ENCODE measurements at places on chromosomes 2 and 18.

- DNase-seq, result no peak
These were observed 31.2 kb upstream of the ROCK2 start for GRCh38 chr2:11375689-11376027.

GRCh38 chr18:45282101-45282812 lies 333.0 kb upstream of the SLC14A2 start:
- no peak for DNase-seq

GRCh38 chr2:26562811-26563645 lies 78.1 kb downstream of the CIB4 start:
- peak; percentile 39 for DNase-seq

GRCh38 chr2:60504049-60504448 lies 49.4 kb downstream of the BCL11A start:
- no peak for DNase-seq

DNA sequence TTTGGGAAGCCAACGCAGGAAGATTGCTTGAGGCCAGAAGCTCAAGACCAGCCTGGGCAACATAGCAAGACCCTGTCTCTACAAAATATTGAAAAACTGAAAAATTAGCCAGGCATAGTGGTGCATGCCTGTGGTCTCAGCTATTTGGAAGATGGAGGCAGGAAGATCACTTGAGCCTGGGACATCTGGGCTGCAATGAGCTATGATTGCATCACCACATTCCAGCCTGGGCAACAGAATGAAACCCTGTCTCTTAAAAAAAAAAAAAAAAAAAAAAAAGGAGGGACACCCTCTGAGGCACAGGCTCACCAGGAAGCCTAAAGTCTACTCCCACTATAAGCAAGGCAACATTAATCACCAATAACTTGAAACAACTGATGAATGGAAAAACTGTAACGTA lies 151.1 kb downstream of the CCDC148 start:
- no peak for DNase-seq

DNA sequence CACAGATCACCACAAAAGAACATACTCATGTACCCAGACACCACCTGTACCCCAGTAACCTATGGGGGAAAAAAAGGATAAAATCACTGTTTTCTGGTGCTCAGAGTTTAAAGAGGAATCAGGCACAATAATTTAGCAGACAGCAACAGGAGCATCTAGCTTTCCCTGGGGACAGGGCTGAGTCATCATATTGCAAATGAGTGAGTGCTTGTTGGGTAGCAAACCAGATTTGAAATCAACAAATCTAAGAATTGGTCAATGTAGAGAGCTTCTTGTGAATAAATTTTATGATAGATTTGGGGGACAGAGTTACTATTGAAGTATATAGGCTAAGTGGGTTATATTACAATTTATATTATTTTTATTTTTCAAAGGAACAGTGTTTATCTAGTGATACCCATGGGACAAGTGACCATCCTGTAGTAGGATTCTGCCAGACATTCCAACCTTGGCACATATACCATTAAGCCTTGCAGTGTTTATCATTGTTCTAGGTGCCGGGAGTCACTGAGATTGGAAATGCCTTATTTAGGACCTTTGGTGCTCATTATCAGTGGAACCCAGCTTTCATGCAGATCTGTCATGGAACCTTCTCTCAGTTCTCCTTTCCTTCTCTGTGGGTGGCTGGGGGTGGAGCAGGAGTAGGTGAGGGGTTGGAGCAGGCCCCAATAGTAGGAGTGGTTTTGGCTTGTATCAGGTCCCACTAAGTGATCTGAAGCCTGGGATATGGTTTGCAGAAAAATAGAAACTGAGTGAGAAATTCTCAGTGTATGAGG lies 117.2 kb downstream of the CERS6 start:
- no peak for DNase-seq

DNA sequence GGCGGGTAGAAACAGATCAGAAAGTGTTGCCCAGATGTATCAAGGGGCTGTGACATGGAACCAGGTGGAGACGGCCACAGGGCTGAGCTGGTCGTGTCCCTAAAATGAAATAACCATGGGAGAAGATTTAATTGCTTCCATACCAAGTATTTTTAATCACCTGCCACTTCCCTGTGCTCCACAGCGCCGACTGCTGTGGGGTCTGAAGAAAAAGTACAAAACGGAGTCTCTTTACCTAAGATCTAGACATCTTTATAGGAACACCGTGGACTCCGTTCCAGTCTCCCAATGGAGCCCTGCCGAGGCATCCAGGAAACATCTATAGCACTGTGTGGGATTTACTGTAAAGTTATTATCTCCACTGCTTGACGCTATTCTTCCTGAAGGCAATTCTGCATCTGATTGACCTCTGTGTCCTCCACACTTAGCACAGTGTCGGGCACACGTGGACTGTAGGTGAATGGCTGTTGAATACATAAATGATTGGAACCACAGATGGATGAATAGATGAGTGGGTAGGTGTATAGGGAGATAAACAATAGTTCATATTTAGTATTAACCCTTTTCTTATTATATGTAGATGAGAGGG lies 21.6 kb upstream of the GYPC start:
- no peak for DNase-seq

GRCh38 chr18:13420969-13421686 lies 202.6 kb downstream of the LDLRAD4 start:
- DNase-seq, result no peak

DNA sequence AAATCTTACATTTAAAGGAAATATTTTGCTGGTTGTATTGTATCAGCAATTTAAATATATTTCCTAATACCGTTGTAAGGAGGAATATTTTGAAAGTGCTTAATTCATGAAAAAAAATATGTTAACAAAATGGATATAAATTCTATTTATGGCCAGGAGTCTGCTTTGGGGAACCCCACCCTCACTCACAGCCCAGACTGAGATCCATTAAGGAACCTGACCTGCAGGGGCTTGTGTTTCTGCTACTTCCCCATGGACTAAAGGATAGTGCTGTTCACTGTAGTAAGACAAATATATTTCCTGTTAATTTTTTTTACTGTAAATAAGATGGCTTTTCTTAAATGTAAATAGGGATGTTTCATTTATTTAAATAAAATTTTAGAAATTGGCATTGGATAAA lies 221.9 kb upstream of the COL3A1 start:
- no peak for DNase-seq

GRCh38 chr2:46236006-46236875 lies 61.0 kb upstream of the EPAS1 start:
- no peak for DNase-seq

DNA sequence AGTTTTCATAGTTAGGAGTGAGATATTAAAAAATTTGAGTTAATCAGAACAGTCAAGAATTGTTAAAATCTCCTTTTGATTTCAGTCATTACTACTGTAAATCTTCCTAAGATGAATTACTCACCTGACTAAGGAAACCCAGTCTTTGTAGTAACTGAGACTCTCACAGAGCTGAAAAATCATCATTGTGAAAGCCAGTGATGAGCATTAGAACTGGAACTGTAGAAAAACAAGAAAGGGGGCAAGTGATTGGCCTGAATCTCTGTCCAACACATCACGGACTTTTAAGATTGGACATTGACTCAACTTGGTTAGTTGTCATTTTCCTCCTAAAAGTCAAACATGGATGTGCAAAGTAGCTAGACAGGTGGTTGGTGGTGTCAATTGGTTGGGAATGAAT lies 21.9 kb downstream of the SETBP1 start:
- DNase-seq, result no peak

- no peak for DNase-seq
These were observed 396.9 kb downstream of the DLGAP1 start for GRCh38 chr18:4058179-4058578.

GRCh38 chr2:119680457-119681202 lies 1.6 kb downstream of the TMEM177 start:
- no peak for DNase-seq

GRCh38 chr2:2191110-2191707 lies 139.9 kb downstream of the MYT1L start:
- no peak for DNase-seq

GRCh38 chr18:32929213-32929612 lies 156.4 kb upstream of the KLHL14 start:
- DNase-seq, result no peak

DNA sequence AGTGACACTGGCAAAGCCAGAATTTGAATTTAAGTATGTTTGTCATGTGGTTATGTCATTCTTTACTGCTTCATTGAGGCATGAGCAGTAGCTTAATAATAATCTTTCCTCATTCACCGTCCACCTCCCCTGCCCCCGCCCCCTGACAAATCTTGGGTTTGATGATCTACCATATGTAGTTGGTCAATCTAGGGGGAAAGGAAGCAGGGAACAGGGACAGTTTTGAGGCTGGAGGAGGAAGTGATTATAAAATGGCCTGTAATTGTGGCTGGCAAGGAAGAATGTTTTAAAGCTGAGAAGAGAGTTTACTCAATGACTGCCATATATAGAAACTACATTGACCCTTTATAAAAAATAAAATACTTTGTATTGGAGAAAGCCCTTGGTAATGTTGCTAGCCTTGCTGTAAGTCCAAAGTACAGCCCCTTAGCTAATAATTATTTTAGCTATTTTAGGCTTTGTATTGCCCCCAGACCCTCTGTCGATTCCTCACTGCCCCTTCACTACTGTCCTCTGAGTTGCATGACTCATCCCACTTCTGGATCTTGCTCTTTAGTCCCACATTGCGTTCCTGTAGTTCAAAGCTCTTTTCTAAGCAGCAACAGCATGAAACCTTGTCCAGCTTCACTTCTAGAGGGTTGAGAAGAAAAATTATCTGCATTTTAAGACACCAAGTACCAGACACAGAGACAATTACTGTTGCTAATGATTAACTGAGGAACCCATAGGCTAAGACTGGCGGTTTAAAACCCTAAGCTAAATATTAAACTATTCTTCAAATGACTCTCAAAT lies 38.4 kb downstream of the PELI1 start:
- DNase-seq, result peak; percentile 64

DNA sequence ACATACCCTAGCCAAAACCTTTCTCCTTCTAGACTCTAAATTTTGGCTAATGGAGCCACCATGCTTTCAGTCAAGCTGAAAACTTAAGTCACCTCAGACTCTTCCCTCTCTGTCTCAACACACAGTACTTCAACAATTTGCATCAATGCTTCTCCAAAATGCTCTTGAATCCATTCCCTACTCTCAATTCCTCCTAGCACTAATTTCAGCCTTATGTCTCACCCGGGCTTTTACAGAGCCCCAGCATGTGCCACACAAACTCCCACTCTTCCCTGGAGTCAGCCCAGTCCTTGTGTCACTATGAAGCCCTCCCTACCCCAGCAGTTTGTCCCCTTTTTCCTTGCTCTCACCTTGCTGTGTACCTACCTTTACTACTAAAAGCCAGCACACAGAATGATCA lies 38.7 kb downstream of the AAK1 start:
- DNase-seq, result peak; percentile 24

GRCh38 chr2:176892676-176893226 lies 319.8 kb upstream of the HNRNPA3 start:
- no peak for DNase-seq

GRCh38 chr2:191078165-191078867 lies 64.3 kb upstream of the STAT1 start:
- DNase-seq, result no peak

GRCh38 chr2:40102447-40102846 lies 323.4 kb upstream of the THUMPD2 start:
- DNase-seq, result no peak

GRCh38 chr2:215659650-215660049 lies 223.8 kb upstream of the FN1 start:
- no peak for DNase-seq

GRCh38 chr2:64454386-64455332 lies 697 bp downstream of the LGALSL start:
- DNase-seq, result peak; percentile 75

- no peak for DNase-seq
These were observed 288.9 kb downstream of the RDH14 start for GRCh38 chr2:18271370-18272147.

GRCh38 chr2:224158061-224158460 lies 119.0 kb upstream of the SERPINE2 start:
- no peak for DNase-seq

- no peak for DNase-seq
These were observed 86.4 kb downstream of the TCF4 start for GRCh38 chr18:55501579-55501978.

DNA sequence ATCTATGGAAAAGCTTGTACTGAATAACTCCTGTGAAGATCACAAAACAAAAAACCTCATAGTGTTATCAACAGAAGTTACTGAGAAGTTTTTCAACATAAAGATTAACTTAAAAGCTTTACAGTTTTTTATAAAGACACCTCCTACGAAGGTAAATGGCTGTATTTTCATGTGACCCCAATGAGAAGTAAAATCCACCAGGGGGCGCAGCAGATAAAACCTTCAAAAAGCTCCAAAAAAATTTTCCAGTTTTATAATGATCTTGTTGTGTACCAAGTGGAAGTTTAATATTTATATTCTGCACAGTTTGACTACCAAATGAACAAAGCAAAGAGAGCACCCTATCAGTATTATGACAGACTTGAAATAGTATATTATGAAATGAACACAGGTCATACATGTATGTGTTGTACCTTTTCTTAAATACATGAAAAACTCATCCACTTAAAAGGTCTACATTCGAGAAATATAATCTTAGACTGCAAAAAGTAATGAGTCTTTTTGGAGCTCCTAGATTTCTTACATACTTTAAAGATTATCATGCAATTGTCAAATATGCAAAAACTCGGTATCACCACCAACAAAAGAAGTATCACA lies 38.5 kb downstream of the PNO1 start:
- no peak for DNase-seq

DNA sequence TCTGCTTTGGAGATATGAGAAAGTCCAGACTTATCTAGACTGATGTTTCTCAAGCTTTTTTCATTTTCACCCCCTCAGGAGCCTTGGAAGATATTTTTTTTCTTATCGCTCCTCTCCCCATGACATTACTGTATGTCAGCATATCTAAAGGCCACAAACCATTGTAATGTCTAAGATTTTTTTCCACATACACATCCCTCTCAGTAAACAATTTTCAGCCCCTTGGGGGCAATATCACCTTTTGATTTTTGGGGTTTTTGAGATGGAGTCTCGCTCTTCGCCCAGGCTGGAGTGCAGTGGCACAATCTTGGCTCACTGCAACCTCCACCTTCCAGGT lies 60.3 kb upstream of the REL start:
- DNase-seq, result no peak

GRCh38 chr2:27182346-27182745 lies 29.5 kb upstream of the ATRAID start:
- DNase-seq, result peak; percentile 21

GRCh38 chr2:235677276-235677788 lies 183.5 kb downstream of the AGAP1 start:
- DNase-seq, result no peak
